Activated effector memory CD4-positive, alpha-beta T cell treated with Interleukin-2 at 50 U/mL for 16 hours (primary cell): ENCODE measurements at places on chromosomes 2 and 18.
A peak's percentile ranks its signal among the peaks of the same experiment; 100 is the strongest.

- no peak for DNase-seq
Observed at GRCh38 chr2:134738141-134738870, 19.5 kb upstream of the TMEM163 start.

GRCh38 chr2:74620671-74621070 is 27.5 kb downstream of the M1AP start:
- DNase-seq = no peak

DNA sequence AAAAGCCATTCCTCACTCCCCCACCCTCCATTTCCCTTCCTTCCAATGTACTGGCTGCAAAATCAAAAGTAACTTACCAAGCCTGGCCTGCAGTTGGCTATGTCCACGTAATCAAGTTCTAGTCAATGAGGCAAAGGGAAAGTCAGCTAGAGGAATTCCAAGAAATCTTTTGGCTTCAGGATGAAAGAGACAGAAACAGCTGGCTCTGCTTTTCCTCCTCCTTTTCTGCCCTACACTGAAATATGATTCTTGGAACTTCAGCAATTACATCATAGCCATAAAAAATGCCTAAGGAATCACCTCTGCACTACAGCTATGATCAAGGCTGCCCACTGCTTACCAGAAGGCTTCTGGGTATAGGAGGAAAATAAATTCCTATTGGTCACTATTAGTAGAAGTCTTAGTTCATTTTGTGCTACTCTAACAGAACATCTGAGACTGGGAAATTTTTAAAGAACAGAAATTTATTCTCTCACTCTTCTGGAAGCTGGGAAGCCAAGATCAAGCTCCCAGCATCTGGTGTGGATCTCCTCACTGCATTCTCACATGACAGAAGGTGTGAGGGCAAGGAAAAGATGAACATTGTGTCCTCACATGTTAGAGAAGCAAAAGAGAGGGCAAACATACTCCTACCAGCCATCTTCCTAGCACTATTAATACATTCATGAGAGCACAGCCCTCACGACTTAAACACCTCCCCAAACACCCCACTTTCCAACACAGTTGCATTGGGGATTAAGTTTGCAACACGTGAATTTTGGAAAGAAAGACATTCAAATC is 219.9 kb downstream of the TMX3 start:
- no peak for DNase-seq

- DNase-seq = no peak
Observed at GRCh38 chr2:210224591-210224940, 681 bp downstream of the ACADL start.

DNA sequence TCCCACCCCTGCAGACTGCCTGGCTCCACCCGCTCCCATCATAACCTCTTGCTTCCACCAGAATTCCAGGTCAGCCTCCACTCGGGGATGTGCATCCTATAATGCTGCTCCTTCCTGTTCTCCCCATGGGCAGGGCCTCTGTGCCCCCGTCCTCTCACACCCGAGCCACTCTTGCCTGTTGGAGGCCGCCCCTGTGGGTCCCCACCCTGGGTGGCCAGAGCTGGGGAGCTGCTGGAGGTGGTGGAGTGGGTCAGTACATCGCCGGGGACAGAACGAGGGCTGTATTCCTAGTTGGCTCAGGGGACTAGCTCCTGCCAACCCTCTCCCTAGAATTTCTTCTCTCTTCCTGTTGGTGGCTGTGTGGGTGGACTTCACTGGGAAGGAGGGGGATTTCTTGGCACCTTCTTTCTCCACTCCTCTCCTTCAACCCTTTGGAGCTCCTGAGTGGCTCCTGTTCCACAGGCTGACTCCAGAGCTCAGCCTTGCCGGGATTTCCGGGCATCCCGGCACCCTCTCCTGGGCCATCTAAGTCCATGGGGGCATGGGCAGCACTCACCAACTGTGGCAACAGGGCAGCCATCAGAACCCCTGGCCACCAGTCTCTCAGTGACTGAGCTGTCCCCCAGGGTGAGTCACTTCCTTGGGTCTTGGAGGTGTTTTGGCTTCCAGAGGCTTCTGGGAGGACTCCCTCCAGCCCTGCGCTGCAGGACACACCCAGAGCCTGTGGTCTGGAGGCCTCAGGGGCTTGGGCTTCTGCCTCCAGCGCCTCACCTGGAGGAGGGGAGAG is 88.2 kb upstream of the MCFD2 start:
- DNase-seq = no peak

DNA sequence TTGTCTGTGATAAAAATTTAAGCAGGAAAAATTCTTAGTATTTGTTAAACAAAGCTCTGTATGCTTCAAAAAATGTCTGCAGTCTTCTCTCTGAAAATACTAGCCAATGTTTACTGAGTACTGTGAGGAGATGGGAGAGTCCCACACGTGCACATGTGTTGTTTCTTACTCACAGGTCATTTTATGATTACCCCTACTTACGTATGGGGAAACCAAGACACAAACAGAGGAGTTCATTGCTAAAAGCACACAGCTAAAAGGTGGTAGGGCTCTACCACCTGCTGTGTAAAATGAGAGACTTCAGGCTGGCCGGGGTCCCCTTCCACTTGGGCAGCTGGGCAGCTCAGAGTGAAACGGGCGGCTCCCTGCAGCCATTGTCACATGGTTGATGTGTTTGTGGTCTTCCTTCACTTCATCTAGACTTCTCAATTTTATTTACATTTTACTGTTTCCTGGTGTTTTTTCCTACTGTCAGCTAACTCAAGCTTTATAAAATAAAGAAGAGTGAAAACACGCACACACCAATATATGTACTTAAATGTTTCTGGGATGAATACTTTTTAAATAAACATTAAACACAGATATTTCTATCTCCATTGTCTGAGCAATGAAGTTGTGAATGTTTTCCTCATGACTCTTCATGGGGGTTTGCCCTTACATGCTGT is 71.2 kb downstream of the MBP start:
- no peak for DNase-seq

GRCh38 chr2:163467251-163467630 is 268.6 kb downstream of the FIGN start:
- DNase-seq = no peak

DNA sequence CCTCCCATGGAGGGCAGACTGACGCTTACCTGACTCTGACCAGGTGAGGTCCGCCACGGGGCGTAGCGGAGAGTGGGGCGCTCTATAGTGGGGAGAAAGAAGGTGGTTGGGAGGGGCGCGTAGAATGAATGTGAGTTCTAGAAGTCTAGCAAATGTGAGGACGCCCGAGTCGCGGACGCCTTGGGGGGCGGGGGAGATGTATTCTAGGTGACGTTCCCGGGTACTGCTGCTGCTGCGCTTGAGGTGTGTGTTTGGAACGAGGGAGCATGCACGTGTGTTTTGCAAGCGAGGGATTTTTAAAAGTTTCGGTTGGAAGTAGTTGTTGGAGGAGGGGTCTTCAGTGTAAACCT is 758 bp downstream of the RIF1 start:
- DNase-seq = peak; percentile 22

DNA sequence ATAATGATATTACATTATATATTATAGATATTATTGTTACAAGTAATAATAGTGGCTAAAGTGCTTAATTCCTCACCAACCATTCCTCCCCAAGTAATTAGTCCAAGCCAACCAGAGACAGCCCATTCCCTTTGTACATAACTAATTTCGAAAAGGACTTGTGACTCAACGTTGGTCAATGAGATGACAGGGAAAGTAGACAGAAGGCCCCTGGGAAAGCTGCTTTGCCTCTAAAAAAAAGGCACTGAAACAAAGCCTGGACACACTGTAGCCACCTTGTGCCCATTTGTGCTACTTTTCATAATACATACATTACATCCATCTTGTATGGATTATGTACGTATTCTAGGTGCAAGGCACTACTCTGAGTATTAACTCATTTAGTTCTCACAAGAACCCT is 28.8 kb downstream of the COLEC12 start:
- DNase-seq = no peak

GRCh38 chr18:28398471-28398870 is 221.5 kb upstream of the CDH2 start:
- DNase-seq = no peak

GRCh38 chr18:22427822-22428549 is 10.3 kb upstream of the CTAGE1 start:
- no peak for DNase-seq

DNA sequence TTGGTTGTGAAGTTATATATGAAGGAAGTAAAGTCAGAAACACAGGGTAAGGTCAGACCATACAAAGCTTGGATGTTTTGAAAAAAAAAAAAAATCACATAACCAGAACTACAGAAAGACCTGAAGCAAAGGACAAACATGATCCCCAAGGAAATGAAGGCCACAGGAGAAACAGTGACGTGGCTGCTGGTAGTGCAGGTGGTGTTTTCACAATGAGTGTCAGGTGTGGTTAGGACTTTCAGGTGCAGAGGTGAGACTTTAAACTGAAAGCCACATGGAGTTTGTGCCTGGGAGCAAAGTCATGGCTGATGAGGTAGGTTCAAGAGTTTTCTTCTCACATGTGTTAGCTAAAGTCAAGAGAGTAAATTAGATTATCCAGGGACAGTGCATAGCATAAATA is 270.7 kb downstream of the PIEZO2 start:
- DNase-seq = no peak

DNA sequence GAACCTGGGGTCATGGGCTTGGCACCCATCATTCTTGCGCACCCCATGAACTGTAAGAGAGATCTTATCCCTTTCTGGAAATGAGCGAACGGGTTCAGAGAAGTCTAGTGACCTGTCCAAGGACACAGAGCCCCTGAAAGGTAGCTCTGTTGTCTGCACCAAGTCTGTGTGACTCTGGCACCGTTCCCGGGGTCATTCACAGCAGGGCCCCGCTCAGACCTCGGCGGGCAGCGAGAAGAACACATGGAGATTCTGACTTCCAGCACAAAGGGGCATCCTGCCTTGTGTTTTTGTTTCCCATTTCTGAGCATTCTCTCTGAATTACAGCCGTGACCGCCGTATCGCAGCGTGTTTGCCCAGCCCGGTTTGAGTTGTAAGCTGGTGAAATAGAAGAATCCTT is 231.7 kb downstream of the KLHL29 start:
- DNase-seq = no peak

DNA sequence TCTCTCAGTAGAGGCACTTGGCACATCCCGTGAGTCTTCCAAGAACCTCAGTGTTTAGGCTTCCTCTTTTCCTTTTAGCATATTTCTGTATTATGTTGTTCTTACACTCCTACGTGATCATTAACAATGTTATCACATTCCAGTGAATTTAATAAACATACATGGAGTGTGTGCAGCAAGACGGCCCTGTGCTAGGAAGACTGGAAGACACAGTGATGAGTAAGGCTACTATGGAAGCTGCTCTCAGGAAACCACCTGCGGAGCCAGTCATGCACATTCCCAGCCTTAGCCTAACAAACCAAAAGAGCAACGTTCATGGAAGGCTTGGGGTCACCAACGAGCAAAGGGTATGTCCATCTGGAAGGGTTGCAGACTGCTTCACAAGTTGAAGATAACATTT is 103.4 kb downstream of the ETAA1 start:
- no peak for DNase-seq

DNA sequence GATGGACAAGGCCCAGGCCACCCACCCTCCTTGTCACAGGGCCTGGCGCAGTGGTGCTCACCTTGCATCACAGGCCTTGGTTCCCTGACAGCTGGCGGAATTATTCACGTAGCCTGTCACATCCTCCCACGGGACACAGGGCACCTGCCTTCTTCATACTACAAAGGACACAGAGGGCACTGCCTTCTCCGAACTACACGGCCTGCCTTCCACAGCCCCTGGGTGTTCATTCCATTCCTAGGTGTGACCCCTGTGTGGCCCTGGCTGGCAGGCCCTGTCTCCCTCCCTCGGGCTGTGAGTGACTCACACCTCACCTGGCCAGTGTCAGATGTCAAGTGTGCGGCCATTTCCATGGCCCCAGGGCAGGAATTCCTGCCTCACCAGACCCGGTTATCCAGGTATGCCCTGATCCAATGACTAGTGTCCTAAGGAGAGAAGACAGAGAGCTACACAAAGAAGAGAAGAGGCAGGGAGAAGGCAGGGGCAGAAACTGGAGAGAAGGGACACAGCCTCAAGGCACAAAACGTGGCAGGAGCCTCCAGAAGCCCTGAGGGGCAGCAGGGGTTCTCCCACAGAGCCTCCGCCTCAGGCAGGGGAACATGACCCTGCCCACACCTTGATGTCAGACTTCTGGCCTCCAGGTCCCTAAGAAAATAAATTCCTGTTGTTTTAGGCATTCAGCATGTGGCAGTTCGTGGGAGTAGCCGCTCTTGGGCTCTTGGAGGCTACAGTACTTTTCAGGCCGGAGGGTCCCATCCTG is 43.4 kb downstream of the MBP start:
- DNase-seq = no peak

GRCh38 chr2:3112553-3112952 is 265.1 kb downstream of the EIPR1 start:
- no peak for DNase-seq

GRCh38 chr2:33785201-33786106 is 186.4 kb upstream of the FAM98A start:
- no peak for DNase-seq

DNA sequence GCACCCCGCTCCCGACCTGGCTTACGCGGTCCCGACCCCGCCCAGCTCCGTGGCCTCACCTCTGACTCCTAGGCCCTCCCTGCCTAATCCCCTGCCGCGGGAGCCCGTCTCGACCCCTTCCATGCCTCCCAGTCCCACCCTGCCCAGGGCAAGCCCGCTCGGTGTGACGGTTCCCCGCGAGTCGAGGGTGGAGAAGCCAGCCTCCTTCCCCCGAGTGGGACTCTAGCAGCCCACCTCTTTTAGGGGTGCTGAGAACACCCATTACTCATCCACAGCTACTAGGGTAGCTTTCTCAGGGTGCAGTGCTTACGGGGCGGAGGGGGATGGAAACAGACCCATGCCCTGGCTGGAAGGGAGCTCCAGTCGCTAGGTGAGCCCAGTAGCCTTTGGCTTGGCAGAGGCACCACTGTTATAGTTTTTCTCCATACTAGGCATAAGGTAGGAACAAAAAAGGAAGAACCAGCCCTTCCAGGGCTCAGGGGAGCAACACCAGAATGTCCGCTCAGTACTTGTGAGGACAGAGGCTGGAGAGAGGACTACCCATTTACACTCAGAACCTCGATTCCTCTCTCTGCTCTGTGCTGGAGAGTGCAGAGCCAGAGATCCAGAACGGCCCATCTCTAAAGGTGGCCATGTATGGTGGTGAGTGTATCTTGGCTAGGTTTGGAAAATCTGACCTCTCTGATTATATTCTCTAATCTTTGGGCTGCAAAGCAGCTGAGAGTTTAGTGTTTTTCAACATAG is 606 bp downstream of the AGBL5 start:
- DNase-seq = no peak

DNA sequence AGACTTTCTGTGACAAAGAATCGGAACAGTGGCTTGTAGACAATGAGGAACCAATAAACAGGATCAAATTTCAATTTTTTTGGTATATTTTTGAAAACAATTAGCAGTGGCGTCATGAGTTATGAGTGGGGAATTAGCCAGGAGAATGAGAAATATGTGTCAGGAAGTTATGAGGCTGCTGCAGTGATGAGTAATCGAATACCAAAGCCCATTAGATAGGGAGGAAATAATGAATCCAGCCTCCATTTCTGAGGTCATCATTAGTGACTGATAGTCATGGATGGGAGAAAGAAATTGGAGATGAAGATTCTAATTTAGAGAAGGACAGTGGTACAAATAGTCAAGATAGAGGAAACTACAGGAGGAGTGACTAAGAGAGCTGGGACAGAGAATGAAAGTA is 673.1 kb upstream of the VRK2 start:
- DNase-seq = no peak

DNA sequence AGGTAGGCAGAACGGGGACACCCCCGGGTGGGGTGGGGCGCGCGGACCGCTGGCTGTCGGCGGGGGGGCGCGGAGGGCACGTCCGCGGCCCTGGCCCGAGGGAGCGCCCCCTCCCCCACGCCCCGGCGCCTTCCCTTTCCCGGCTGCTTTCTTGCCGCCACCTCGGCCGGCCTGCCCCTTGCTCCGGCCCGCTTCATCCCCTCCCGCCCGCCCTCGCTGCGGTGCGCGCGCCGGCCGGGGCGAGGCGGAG is 443 bp downstream of the VAPA start:
- no peak for DNase-seq
